Pancreas (tissue), 10 donors: ENCODE measurements at places on chromosomes 1 and 21. TPM values are rescaled to one million over a fixed set of nuclear protein-coding genes. Genes with fewer than 3 reads are reported as not detected.

The PODN gene
- 7.5 TPM for polyA plus RNA-seq

The DTL gene
- polyA plus RNA-seq, result 0.87 TPM

The OR2M2 gene
- not detected for polyA plus RNA-seq

The TP53BP2 gene
- 5.5 TPM for polyA plus RNA-seq

The SLC22A15 gene
- 4.0 TPM for polyA plus RNA-seq

The SH2D1B gene
- polyA plus RNA-seq, result not detected

GRCh38 chr1:224507771-224508523 lies 73.3 kb upstream of the WDR26 start:
- no peaks in the 10 kb centered on the region for H3K36me3 ChIP-seq
- H3K27me3 ChIP-seq, result no peaks in the 10 kb centered on the region
- no peak for DNase-seq
- H3K4me1 ChIP-seq, result peaks cover 9% of the 10 kb centered on the region
- H3K27ac ChIP-seq, result no peak overlapping the region

- no peaks in the 10 kb centered on the region for H3K4me1 ChIP-seq
- no peaks in the 10 kb centered on the region for H3K27me3 ChIP-seq
- no peak for DNase-seq
- H3K27ac ChIP-seq, result no peak overlapping the region
- no peak overlapping the region for H3K4me3 ChIP-seq
These were observed 177.3 kb upstream of the CAMK1G start for GRCh38 chr1:209406168-209406567.

DNA sequence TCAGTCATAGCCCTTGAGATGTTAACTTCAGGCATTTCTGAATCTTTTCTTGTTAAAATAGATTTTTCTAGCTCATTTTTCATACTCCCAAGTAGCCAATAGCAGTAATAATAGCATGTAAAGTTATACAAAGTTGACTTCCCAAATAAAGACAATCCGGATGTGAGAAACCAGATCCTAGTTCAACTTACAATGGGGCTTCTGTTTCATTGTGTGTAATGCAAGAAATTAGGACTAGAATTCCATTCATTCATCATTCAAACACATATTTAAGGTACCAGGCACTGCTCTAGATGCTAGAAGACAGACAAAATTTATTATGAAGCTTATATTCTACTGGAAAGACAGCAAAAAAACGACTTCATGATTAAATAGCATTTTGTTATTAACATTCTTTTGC lies 240.3 kb downstream of the OLFM3 start:
- DNase-seq, result no peak
- no peak overlapping the region for H3K27ac ChIP-seq
- no peaks in the 10 kb centered on the region for H3K36me3 ChIP-seq
- no peaks in the 10 kb centered on the region for H3K27me3 ChIP-seq

- H3K4me3 ChIP-seq, result peak overlapping the region; percentile 31
- no peaks in the 10 kb centered on the region for H3K27me3 ChIP-seq
- H3K4me1 ChIP-seq, result no peaks in the 10 kb centered on the region
These were observed 30.9 kb downstream of the WNT3A start for GRCh38 chr1:228037401-228038386.

DNA sequence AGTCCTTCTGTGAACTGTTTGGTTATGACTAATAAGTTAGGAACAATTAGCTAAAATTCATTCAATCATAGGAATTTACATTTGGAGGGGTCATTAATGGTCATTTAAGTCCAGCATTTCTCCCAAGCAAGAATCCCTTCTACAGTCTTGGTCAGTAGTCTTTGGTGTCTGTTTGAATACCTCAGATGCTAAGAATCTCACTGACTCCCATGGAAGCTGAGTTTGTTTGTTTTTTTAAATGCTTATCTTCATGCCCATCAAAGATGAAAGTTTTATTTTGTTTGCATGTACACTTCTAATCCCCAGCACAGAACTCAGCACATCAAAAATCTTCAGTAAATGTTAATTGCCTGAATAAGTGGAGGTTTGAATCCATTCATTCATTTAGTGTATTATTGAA lies 41.3 kb upstream of the SLC44A3 start:
- H3K4me3 ChIP-seq, result no peak overlapping the region
- no peak for DNase-seq
- H3K4me1 ChIP-seq, result peaks cover 57% of the 10 kb centered on the region
- H3K27ac ChIP-seq, result no peak overlapping the region
- H3K27me3 ChIP-seq, result no peaks in the 10 kb centered on the region

DNA sequence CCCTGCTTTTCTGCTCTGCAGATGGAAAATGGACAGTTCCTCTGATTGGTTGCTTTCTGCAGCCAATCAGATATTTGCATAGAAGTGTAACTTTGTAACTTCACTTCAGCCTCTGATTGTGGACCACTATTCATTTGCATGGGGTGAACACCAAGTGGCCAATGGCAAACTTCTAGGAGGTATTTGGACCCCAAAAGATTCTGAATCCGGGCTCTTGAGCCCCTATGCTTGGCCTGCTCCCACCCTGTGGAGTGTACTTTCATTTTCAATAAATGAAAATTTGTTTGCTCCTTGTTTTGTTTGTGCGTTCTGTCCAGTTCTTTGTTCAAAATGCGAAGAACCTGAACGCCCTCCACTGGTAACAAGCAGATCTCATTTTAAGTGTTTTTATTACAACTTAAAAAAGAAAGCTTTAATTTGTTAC lies 6.4 kb upstream of the GSTM4 start:
- H3K36me3 ChIP-seq, result no peaks in the 10 kb centered on the region
- no peaks in the 10 kb centered on the region for H3K27me3 ChIP-seq
- no peak overlapping the region for H3K4me3 ChIP-seq
- H3K4me1 ChIP-seq, result no peaks in the 10 kb centered on the region
